ENCODE measurements at places on chromosomes 12 and 14. TPM values are rescaled to one million over a fixed set of nuclear protein-coding genes. Genes with fewer than 3 reads are reported as not detected.

The SLC17A8 gene
- total RNA-seq, result not detected

The NPAS3 gene
- total RNA-seq, result 0.51 TPM

The RNASE7 gene
- total RNA-seq, result not detected

The BICDL1 gene
- total RNA-seq, result 0.09 TPM

The RPL10L gene
- not detected for total RNA-seq

The PRH1 gene
- 2.6 TPM for total RNA-seq

The CLEC1B gene
- not detected for total RNA-seq

The P2RX7 gene
- 2.5 TPM for total RNA-seq

The CLEC4C gene
- total RNA-seq, result not detected

The TMEM253 gene
- not detected for total RNA-seq

The CACNB3 gene
- total RNA-seq, result 23.4 TPM

The AMDHD1 gene
- not detected for total RNA-seq

The HSPB8 gene
- 22.6 TPM for total RNA-seq

The HAL gene
- not detected for total RNA-seq

The MYF6 gene
- not detected for total RNA-seq

The ACOT6 gene
- not detected for total RNA-seq

The KCNK10 gene
- total RNA-seq, result not detected

The CCDC198 gene
- not detected for total RNA-seq

The KLHDC1 gene
- total RNA-seq, result 1.6 TPM

The AKAP3 gene
- total RNA-seq, result 0.58 TPM

Data from pericardium fibroblast (primary cell).